Left ventricle myocardium superior (tissue), 1 donor: ENCODE measurements at places on chromosomes 1 and 21. TPM values are rescaled to one million over a fixed set of nuclear protein-coding genes. Genes with fewer than 3 reads are reported as not detected.

The TNFRSF8 gene
- total RNA-seq, result 1.2 TPM

The TM2D1 gene
- total RNA-seq, result 33.0 TPM

The SLC25A34 gene
- 52.8 TPM for total RNA-seq

The EFNA3 gene
- total RNA-seq, result 1.1 TPM

The GFI1 gene
- 0.30 TPM for total RNA-seq

The CCT3 gene
- 131 TPM for total RNA-seq

The GJC2 gene
- total RNA-seq, result 1.7 TPM

The THEM5 gene
- not detected for total RNA-seq

The CCDC185 gene
- total RNA-seq, result not detected

The RAB42 gene
- total RNA-seq, result 1.5 TPM

The ZNF593 gene
- 11.6 TPM for total RNA-seq

The OPTC gene
- total RNA-seq, result not detected

The ITLN2 gene
- not detected for total RNA-seq

The OPRD1 gene
- not detected for total RNA-seq

The AIRE gene
- not detected for total RNA-seq

The IFI44 gene
- 8.0 TPM for total RNA-seq

The MPZ gene
- 3.8 TPM for total RNA-seq

The PLPPR4 gene
- 0.55 TPM for total RNA-seq

The FCER1G gene
- total RNA-seq, result 24.8 TPM

The CATSPER4 gene
- total RNA-seq, result not detected

The BGLAP gene
- total RNA-seq, result 1.1 TPM

The FAM167B gene
- 9.1 TPM for total RNA-seq

The RPE65 gene
- not detected for total RNA-seq

The GUCA2B gene
- not detected for total RNA-seq

The MCOLN2 gene
- 0.52 TPM for total RNA-seq

The IFNLR1 gene
- 3.7 TPM for total RNA-seq

The USH2A gene
- total RNA-seq, result 2.3 TPM

The CDC42BPA gene
- total RNA-seq, result 37.4 TPM

The CRTC2 gene
- total RNA-seq, result 21.2 TPM

The OR2T10 gene
- not detected for total RNA-seq

The CA6 gene
- total RNA-seq, result not detected

The S100A7A gene
- total RNA-seq, result not detected

The DYRK1A gene
- 67.1 TPM for total RNA-seq

The UBR4 gene
- total RNA-seq, result 56.3 TPM

The FCN3 gene
- 19.3 TPM for total RNA-seq

The ACOT11 gene
- total RNA-seq, result 48.9 TPM

The ROR1 gene
- total RNA-seq, result 9.0 TPM

The LRRC53 gene
- not detected for total RNA-seq

The SLFNL1 gene
- total RNA-seq, result 0.37 TPM

The EDEM3 gene
- 18.3 TPM for total RNA-seq

The FLG2 gene
- not detected for total RNA-seq

The BMP8B gene
- total RNA-seq, result 0.40 TPM

The SPATA21 gene
- total RNA-seq, result not detected

The TRIM63 gene
- 207 TPM for total RNA-seq

The CEP85 gene
- total RNA-seq, result 91.1 TPM

The PDPN gene
- total RNA-seq, result 20.9 TPM

The S100A1 gene
- 2,048 TPM for total RNA-seq

The CLEC20A gene
- not detected for total RNA-seq

The APOBEC4 gene
- total RNA-seq, result not detected

The OR2L2 gene
- 0.05 TPM for total RNA-seq

The UMODL1 gene
- total RNA-seq, result not detected

The FCAMR gene
- not detected for total RNA-seq

The LINGO4 gene
- 0.67 TPM for total RNA-seq

The ZFYVE9 gene
- total RNA-seq, result 19.3 TPM

The AGPAT3 gene
- total RNA-seq, result 97.6 TPM
